Pancreas (tissue), 10 donors: ENCODE measurements at places on chromosomes 1 and 21. TPM values are rescaled to one million over a fixed set of nuclear protein-coding genes. Genes with fewer than 3 reads are reported as not detected.

GRCh38 chr1:216281757-216282156, 141.5 kb downstream of the USH2A start:
- H3K27me3 ChIP-seq: no peaks in the 10 kb centered on the region
- H3K27ac ChIP-seq: no peak overlapping the region
- no peak for DNase-seq
- H3K36me3 ChIP-seq: no peaks in the 10 kb centered on the region

The C1orf21 gene
- total RNA-seq: 4.1 TPM

DNA sequence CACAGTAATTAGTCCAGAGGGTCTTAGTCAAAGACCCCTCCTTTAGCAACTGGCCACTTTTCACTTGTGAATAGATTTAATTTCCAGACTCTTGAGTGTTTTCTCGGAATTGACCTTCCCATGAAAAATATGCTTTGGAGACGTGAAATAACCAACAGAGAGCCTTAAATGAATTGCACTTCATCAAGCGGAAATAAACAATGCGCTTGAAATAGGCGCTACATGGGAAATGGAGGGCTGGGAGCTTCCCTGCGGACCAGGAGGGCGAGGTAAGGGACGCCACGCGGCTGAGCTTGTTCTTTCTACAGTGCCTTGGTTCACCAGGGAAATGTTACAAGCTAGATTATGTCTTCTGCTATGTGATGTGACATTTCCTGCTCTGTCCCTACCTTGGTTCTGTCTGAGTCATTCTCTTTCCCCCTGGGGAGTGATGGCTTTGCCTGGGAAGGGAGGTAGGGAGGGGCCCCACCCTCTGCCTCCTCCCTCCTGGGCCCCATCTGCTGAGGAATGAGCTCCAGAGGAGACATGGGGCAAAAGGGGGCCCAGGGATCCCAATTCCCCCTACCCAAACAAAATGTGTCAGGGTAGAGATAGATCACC, 619.3 kb downstream of the PTPRU start:
- no peaks in the 10 kb centered on the region for H3K27me3 ChIP-seq
- no peak for DNase-seq
- H3K36me3 ChIP-seq: no peaks in the 10 kb centered on the region

The NHLH1 gene
- not detected for total RNA-seq

- no peaks in the 10 kb centered on the region for H3K36me3 ChIP-seq
- no peaks in the 10 kb centered on the region for H3K27me3 ChIP-seq
- DNase-seq: no peak
These were observed 39.1 kb upstream of the SLC19A1 start for GRCh38 chr21:45581322-45581712.

DNA sequence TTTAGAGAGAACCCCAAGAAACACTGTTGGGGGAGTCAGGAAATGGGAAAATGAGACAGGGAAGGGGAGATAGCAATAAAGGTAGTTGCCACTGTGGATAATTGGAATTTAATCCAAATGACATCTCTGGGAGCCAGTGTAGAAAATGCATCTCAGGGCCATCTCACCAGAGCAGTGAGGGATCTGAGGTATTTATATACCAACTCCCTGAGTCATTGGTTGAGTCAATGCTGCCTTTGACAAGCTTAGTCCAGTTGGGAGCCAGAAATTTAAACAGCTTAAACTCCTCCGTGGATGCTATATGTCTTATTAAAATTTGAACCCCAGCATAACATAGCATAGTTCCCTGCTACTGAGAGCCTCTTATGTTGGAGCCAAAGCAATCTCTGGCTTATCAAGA, 140.3 kb downstream of the SLC30A10 start:
- no peaks in the 10 kb centered on the region for H3K4me1 ChIP-seq
- no peaks in the 10 kb centered on the region for H3K27me3 ChIP-seq
- no peaks in the 10 kb centered on the region for H3K36me3 ChIP-seq
- no peak for DNase-seq

GRCh38 chr1:93025572-93025971, 53.5 kb upstream of the MTF2 start:
- no peaks in the 10 kb centered on the region for H3K27me3 ChIP-seq
- no peak for DNase-seq
- no peaks in the 10 kb centered on the region for H3K4me1 ChIP-seq
- no peaks in the 10 kb centered on the region for H3K36me3 ChIP-seq
- H3K27ac ChIP-seq: no peak overlapping the region
- H3K4me3 ChIP-seq: no peak overlapping the region

DNA sequence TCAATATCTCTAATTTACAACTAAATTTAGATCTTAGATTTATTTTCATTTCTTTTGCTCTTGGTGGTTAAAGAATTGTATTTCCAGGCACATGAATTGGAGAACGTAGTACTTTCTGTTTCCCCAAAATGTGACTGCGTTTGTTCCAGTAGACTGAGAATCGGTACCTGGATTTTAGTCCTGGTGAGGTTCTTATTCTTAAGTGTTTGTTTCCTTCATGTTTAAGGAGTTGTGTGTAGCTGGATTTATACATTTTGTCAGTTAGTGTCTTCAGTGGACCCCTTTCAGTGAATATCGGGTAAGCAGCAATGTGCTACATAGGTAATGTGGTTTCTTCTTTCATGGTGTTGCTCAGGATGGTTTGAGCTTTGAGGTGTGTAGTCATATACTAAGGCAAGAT, 6.8 kb downstream of the MIER1 start:
- no peak overlapping the region for H3K27ac ChIP-seq
- no peaks in the 10 kb centered on the region for H3K36me3 ChIP-seq
- DNase-seq: no peak
- H3K4me3 ChIP-seq: no peak overlapping the region
- H3K4me1 ChIP-seq: peaks cover 14% of the 10 kb centered on the region

The SRP9 gene
- total RNA-seq: 94.3 TPM

- no peaks in the 10 kb centered on the region for H3K4me1 ChIP-seq
- no peak overlapping the region for H3K27ac ChIP-seq
- no peaks in the 10 kb centered on the region for H3K36me3 ChIP-seq
- no peaks in the 10 kb centered on the region for H3K27me3 ChIP-seq
- no peak overlapping the region for H3K4me3 ChIP-seq
These were observed 37.3 kb downstream of the MRPS6 start for GRCh38 chr21:34110594-34111202.

DNA sequence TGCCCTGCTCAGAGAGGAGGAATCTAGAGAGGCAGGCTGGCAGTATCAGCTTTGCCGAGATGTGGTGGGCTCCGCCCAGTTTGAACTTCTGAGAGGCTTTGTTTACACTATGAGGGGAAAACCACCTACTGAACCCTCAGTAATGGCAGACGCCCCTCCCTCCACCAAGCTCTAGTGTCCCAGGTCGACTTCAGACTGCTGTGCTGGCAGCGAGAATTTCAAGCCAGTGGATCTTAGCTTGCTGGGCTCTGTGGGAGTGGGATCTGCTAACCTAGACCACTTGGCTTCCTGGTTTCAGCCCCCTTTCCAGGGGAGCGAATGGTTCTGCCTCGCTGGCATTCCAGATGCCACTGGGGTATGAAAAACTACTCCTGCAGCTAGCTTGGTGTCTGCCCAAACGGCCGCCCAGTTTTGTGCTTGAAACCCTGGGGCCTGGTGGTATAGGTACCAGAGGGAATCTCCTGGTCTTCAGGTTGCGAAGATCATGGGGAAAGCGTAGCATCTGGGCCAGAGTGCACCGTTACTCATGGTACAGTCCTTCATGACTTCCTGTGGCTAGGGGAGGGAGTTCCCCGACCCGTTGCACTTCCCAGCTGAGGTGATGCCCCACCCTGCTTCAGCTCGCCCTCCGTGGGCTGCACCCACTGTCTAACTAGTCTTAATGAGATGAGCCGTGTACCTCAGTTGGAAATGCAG, 43.6 kb downstream of the C21orf91 start:
- DNase-seq: no peak
- H3K36me3 ChIP-seq: no peaks in the 10 kb centered on the region
- H3K4me1 ChIP-seq: no peaks in the 10 kb centered on the region
- no peak overlapping the region for H3K27ac ChIP-seq

- no peaks in the 10 kb centered on the region for H3K4me1 ChIP-seq
- H3K4me3 ChIP-seq: no peak overlapping the region
- H3K27ac ChIP-seq: no peak overlapping the region
- no peaks in the 10 kb centered on the region for H3K27me3 ChIP-seq
- no peak for DNase-seq
These were observed 116.0 kb downstream of the TOMM20 start for GRCh38 chr1:235012436-235013210.

The OR2T33 gene
- total RNA-seq: not detected

The TMEM52 gene
- total RNA-seq: 74.7 TPM

DNA sequence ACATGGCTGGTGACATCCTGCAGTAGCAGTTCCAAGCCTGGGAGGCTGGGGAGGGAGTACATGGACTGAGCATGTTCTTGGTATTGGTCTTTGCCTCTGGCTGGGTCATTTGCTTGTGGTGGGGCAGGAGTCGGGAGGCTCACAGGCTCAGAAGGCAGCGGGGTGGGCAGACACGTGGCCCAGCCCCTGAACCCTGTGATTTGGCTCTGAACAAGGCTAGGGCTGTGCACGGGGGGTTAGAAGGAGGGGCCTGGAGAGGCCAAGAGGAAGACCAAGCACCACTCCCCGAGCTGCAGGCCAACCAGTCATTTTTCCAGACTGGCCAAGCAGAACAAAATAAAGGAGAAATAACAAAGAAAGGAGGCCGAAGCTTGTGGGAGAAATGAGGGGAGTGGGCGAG, 9.7 kb upstream of the PRELP start:
- no peaks in the 10 kb centered on the region for H3K4me1 ChIP-seq
- no peak overlapping the region for H3K27ac ChIP-seq
- DNase-seq: no peak
- no peaks in the 10 kb centered on the region for H3K36me3 ChIP-seq
- H3K27me3 ChIP-seq: no peaks in the 10 kb centered on the region
- no peak overlapping the region for H3K4me3 ChIP-seq

The S100A6 gene
- 42.0 TPM for total RNA-seq

DNA sequence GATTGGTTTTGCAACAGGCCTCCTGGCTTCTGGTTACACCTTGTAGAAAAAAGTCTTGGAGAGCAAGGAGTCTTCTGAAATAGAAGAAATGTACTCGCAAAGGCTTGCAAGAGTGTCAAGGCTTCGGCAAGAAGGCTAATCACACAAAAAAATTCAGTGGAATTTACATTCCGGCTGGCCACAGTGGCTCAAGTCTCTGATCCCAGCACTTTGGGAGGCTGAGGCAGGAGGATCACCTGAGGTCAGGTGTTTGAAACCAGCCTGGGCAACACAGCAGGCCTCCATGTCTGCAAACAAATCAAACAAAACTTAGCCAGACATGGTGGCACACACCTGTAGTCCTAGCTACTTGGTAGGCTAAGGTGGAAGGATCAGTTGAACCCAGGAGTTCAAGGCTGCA, 7.7 kb upstream of the DOP1B start:
- no peaks in the 10 kb centered on the region for H3K36me3 ChIP-seq
- H3K4me1 ChIP-seq: no peaks in the 10 kb centered on the region
- H3K27me3 ChIP-seq: no peaks in the 10 kb centered on the region
- no peak overlapping the region for H3K4me3 ChIP-seq

The SLC45A3 gene
- total RNA-seq: 0.28 TPM

DNA sequence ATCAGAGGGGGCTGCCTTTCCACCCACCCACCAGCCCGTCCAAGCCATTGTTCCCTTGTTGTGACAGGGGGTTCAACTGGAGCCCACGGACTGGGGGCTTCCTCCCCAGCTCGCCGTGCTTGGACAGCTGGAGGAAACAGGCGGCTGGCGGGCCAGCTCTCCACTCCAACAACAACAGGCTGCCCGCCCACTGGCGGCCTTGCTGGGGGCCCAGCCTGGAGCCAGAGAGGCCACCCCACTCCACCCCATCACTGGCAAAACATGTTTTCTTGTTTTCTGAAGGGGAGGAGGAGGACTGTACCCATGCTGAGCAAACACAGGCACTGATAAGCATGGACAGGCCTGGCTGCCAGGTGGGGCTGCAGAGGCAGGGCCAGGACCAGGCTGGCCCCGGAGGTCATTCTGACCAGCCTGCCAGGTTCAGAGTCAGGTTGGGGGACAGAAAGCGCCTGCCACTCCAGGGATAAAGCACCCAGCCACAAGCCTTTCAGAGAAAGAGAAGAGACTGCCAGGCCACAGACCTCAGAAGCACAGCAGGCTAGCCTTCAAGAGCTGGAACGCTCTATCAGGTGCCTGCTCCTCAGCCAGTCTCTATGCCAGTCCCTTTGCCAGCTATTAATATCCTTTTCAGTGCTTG, 32.8 kb downstream of the GJA4 start:
- no peaks in the 10 kb centered on the region for H3K36me3 ChIP-seq
- no peaks in the 10 kb centered on the region for H3K27me3 ChIP-seq
- no peak overlapping the region for H3K4me3 ChIP-seq
- peak; percentile 75 for DNase-seq

GRCh38 chr1:111990026-111990877, 784 bp upstream of the KCND3 start:
- H3K4me3 ChIP-seq: peak overlapping the region; percentile 72
- peak overlapping the region; percentile 79 for H3K27ac ChIP-seq
- H3K27me3 ChIP-seq: no peaks in the 10 kb centered on the region
- no peaks in the 10 kb centered on the region for H3K36me3 ChIP-seq
- peak; percentile 82 for DNase-seq

- H3K4me1 ChIP-seq: peaks cover 8% of the 10 kb centered on the region
- no peak overlapping the region for H3K4me3 ChIP-seq
- H3K27ac ChIP-seq: no peak overlapping the region
- no peaks in the 10 kb centered on the region for H3K27me3 ChIP-seq
These were observed 19.2 kb downstream of the CAPZB start for GRCh38 chr1:19466112-19466561.
